ENCODE measurements at places on chromosomes 6 and 20.

DNA sequence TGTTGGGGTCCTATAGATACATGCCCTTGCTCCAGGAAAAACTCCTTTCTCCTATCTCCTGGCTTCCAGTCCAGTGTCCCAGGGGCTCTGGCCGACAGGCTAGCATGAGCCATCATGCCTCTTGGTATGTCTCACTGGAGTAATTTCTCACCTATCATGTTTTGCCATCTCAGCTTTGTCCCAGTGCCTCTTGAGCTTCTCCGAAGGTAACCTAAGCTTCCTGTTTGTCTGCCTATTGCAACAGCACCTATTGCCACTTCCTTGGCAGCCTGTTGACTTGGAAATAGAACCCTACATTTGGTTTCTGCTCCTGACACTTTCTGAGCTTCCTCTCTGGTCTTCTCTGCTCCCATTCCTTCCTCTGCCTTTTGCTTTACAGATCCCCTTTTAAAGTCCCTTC, 197.7 kb downstream of the KCNQ5 start:
- no peak for DNase-seq

GRCh38 chr6:105593805-105594671, 191.2 kb upstream of the PREP start:
- no peak for DNase-seq

GRCh38 chr6:2213086-2213485, 32.3 kb downstream of the GMDS start:
- DNase-seq: no peak

GRCh38 chr6:107360476-107360875, 98.9 kb downstream of the PDSS2 start:
- no peak for DNase-seq

DNA sequence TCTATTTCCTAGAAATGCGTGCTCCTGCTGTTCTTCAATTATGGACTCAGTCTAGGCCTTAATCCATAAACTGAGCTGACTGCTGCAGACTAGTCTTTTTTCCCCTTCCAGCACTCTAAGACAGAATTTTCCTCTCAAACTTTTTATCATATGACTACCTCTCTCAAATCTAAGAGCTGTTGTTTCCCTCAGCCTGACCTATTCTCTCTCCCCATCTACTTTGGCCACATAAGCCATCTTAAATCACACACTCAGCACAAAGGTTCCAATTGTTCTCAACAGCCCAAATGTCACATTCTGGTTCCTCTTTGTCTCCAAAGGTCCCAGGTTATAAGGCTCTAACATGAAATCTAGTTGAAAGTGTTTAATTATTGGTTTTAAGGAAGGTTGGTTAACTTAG, 85.2 kb downstream of the PRSS35 start:
- no peak for DNase-seq

- no peak for DNase-seq
Measured at GRCh38 chr6:118804091-118804490, 89.9 kb upstream of the ASF1A start.

GRCh38 chr20:46101957-46102356, 12.2 kb upstream of the NCOA5 start:
- DNase-seq: no peak

- DNase-seq: no peak
Measured at GRCh38 chr6:149923327-149923986, 536 bp upstream of the RAET1G start.

- no peak for DNase-seq
Measured at GRCh38 chr6:6148192-6148815, 141.6 kb upstream of the NRN1 start.

GRCh38 chr6:25359191-25359861, 80.2 kb downstream of the CARMIL1 start:
- no peak for DNase-seq

GRCh38 chr6:31139599-31139998, 733 bp upstream of the PSORS1C2 start:
- DNase-seq: no peak

DNA sequence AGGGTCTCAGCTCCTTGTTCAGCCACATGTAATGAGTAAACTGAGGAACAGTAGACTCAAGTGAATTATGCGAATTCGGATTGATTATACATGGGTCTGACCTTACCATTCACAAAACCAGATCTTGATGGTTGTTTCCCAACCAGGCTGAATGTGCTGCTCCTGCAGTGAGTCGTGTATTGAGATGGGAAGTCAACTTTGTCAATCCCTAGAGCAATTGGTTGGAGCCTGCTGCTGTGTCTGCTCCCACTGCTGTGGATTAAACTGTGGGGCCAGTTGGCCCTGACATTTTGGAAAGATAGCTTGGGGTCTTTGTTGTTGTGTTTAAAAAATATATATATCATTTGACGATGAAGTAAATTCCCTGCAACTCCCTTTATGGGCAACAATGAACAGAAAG, 23.9 kb downstream of the FAM50B start:
- DNase-seq: no peak

DNA sequence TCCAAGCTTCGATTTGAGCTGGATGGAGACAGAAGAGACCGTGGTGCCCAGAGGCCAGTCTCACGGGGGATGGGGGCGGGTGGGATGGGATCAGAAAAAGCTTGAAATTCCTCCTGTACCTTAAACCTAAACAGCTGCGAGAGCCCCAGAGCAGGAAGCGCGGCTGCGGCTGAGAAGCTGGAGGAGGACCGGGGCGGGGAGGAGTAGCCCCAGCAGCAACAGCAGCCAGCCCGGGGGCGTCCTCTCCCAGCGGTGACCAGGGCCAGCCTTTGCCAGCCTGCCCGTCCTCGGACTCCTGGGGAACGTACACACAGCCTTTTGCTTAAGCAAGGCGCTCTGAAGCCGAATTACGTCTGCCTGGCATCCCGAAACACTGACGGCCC, 17.4 kb upstream of the PRDM13 start:
- peak; percentile 58 for DNase-seq

GRCh38 chr6:163926642-163927041, 512.1 kb downstream of the QKI start:
- no peak for DNase-seq

GRCh38 chr20:47124181-47124717, 229.6 kb downstream of the EYA2 start:
- DNase-seq: no peak

DNA sequence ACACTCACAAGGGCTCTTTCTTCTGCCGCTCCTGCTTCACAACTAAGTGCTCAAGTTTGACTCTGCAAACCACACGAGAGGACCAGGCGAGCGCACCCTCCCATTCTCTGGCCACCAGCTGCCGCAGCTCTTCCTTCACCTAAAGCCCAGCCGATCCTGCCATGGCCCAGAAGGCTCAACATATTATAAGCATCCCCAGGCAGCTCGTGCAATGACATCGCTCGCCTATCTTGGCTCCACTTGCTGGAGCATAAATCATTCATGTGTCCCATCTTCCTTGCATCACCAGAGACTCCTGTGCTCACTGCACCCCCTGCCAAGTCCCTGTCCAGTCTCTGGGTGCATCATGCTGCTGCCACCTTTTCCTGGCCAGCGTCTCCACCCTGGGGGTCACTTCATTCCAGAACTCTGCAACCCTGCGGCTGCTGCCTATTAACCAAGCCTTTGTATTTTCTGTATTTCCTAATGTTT, 59.0 kb downstream of the PSMG4 start:
- no peak for DNase-seq

GRCh38 chr6:107820338-107821261, 3.5 kb downstream of the SCML4 start:
- peak; percentile 58 for DNase-seq

DNA sequence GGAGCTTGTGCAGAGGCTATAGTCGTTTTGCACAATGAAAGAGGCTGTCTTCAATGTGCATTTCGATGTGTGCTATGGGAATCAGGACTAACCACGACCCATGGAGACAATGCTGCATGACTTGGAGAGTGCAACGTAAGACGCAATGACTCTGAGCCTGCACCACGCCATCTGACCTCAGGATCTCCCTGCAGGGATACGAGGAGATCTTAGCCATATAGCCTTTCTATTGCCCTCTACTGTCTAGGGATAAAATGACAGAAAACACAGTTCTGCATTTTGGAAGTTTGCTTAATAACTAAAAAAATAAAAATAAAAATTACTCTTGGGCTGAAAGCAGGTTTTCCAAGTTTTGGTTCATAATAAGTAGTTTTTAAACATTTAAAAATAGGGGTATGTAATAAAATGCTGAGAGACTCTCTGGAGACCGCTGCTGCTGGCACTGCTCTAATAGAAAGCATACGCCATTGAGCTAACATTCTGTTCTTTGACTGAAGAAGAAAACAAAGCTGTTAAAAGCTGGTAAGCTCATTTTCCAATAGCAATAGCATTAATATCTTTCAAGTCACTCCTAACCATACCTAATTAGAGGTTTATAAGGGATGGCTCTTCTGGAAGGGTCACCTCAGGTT, 87.2 kb downstream of the PDE7B start:
- peak; percentile 42 for DNase-seq

GRCh38 chr6:7241160-7241559, 71.8 kb downstream of the SSR1 start:
- no peak for DNase-seq

DNA sequence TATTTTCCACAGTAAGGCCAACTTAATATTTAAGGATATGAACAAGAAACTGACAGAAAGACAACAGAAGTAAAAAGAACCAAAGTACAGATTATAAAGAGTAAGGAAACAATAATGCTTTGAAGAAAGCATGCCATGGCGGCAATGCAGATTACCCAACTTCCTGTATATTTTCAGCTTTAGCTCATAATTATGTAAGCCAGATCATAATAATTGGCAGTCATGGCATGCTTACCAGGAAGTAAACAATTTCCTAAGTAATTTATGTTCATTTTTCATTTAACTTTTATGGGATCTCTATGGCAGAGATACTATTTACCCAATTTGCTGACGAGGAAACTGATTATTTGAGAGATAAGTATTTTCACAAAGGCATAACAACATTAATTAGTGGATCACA, 988.7 kb downstream of the HACE1 start:
- no peak for DNase-seq

- no peak for DNase-seq
Measured at GRCh38 chr6:131381709-131382093, 191.3 kb upstream of the ARG1 start.

DNA sequence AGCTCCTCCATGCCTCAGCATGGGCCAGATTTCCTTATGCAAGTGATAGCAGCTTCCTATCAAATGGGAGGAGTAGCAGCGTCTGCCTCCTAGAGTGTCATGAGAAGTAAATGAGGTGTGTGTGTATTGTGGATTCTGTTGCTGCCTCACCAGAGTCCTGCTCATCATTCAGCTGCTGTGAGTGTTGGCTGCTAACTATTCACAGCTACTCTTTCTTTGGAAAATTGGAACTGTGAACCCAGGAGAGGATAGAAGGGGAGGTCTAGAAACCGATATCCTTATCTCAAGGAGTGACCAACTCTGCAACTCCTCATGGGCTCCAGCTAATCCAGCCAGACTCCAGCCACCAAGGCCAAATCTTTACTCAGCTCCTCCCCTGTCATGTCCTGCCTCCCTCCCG, 63.3 kb downstream of the TOX2 start:
- DNase-seq: no peak

GRCh38 chr6:23953976-23954375, 172.0 kb upstream of the NRSN1 start:
- no peak for DNase-seq

GRCh38 chr20:43972692-43973091, 58.0 kb downstream of the TOX2 start:
- DNase-seq: no peak

- no peak for DNase-seq
Measured at GRCh38 chr20:19260412-19261090, 48.1 kb downstream of the SLC24A3 start.

DNA sequence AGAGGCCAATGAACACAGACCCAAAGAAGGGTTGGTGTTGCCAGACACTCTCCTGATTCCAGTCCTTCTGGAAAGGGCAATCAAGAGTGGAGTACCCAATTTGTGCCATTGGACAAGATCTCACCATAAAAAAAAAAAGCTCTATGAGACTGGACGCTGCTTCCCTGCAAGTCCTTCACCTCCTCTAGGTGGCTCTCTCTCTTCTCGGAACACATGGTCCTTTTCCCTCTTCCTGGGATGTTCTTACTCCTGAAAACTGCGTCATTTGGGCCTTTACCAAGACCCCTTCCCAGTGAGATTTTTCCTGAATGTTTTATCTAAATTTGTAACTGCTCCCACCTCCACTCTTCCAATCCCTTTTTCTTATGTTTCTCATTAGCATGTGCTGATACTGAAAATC, 280.8 kb downstream of the FOXA2 start:
- DNase-seq: no peak

DNA sequence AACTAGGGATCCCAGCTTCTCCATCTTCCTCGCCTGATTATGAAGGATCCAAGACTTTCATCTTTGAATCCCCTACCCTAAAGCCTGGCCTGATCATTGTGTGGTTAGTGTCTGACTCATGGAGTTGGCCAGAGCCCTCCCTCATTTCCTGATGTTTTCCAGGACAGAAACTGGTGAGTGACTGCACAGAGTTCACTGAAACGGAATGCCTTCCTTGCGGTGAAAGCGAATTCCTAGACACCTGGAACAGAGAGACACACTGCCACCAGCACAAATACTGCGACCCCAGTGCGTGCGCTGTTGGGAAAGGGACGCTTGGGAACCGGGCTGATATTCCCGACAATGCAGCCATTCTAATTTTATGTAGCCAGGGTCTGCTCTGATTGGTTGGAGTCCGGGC, 4.0 kb downstream of the CD40 start:
- DNase-seq: no peak

GRCh38 chr6:145457556-145457955, 277.8 kb downstream of the EPM2A start:
- DNase-seq: no peak

DNA sequence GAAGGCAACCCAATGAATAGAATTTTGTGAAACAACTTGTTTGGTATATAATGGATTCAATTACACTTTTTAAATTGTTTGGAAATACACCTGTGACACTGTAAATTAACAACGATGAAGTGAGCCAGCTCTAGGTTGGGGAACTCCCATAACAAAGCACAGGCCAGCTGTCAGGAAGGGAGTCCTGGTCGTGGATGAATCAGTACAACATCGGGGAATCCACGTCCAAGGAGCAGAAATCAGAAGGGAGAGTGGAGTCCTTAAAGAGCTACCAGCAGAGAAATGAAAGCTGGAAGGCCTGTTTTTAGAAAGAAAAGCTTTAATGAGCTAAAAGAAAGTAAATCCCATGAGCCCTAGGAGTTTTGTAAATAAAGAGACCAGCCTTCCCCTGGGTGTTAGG, 223.1 kb upstream of the SLC35B3 start:
- DNase-seq: no peak

DNA sequence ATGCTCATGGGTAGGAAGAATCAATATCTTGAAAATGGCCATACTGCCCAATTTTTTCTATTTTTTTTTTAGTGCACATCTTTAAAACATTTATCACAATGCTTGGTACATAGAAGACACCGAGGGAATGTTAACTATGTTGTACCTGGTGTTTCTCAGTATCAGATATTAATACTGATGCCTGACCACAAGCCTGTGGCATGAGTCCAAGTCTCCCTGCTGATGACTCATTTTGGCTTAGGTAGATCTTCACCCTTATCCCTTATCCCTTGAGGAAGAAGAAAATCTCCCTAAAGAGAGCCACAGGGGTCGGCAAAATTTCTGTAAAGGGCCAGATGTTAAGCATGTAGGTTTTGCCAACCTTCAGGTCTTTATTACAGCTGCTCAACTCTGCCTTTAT, 14.5 kb downstream of the CD109 start:
- no peak for DNase-seq

All from HAP-1 (cell line).